SJSA1 (cell line): ENCODE measurements at places on chromosomes 1 and 21.

- DNase-seq: peak; percentile 17
Observed at GRCh38 chr1:159983681-159984080, 29.6 kb upstream of the SLAMF9 start.

DNA sequence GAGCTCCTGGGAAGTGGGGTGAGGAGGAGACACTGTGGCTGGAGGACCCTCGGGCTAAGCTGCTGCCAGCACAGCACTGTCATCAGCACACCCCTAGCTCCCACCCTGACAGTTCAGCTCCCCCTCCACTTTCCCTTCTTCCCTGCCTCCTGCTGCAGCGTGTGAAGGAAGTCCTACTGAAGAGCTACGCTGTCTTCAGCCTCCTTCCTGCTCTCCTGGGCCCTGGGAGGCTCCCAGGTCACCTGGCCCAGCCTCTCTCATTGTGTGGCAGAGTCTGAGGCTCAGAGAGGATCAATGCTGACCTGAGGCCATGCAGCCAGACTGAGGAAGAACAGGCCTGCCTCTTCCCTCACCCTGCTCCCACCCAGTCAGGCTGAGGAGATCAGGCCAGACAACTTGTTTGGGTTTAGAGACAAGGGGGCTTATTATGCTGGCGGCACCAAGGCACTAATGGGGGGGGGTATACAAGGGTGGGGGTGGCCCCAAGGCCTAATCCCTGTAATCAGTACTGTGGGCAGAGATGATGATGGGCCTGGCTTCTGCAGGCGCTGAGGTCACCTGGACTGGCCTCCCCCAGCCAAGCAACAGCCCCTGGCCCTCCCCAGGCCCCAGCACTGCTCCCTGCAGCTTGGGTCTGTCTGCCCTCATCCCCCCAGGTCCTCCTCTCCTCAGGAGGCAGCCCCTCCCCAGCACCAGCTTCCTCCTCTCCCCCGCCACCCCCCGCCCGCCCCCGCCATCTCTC lies 9.1 kb downstream of the NES start:
- no peak for DNase-seq

DNA sequence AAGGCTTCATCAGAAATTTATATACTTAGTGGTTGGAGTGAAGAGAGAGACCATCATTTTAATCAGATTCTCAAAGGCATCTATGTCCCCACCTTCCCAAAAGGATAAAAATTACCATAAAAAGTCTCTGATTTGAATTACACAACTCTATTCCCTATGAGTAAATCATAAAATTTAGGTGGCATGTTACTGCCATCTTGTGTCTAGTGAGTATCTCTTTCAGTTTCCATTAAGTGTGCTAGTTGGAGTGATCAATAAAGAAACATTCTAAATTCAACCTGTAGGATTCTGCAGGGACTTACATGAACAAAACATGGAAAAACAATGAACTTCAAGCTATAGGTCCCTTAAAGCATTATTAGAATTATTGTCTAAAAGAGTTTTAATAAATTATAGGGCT lies 655.4 kb downstream of the LTN1 start:
- DNase-seq: no peak

- no peak for DNase-seq
Observed at GRCh38 chr1:231707407-231707806, 80.8 kb downstream of the DISC1 start.
